Germinal center (tissue), 1 donor: ENCODE measurements at places on chromosomes 6 and 20.

DNA sequence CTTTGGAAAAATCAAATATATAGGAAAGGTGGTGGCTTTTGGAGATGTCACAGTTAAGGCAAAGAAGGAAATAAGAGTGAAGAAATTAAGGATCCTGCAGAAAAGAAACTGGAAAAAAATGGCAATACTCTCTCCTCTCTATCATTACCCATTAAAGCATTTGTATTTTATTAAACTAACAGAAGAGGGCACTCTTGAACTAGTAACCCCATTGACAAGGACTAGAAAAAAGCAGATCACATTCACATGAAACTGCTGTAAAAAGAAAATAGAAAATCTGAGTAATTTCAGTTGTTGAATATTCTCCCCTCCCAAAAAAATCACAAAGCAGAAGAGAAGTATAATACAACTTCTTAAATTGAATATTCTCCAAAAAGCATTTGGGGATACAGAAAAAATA is 104.1 kb upstream of the SLC35B3 start:
- DNase-seq: peak; percentile 5

- no peak for DNase-seq
Measured at GRCh38 chr20:1941226-1941625, 46.0 kb downstream of the SIRPA start.

GRCh38 chr20:47412083-47412482 is 55.6 kb upstream of the ZMYND8 start:
- peak; percentile 71 for DNase-seq

DNA sequence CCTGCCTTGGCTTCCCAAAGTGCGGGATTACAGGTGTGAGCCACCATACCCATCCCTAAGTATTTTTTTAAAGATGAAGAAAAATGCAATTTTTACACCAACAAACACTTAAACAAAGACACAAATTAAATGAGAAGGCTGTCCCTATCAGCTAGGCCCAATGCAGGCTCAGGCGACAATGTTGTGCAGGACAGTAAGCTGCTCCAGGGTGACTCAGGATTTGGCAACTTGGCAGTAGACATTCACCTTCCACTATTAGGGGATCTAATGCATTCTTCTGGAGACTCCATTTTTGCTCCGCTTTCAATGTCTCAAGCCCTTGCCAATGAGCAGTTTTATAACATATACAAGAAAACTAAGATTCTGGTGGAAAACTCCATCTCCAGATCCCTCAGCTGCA is 19.7 kb downstream of the NDRG3 start:
- DNase-seq: no peak

- DNase-seq: no peak
Measured at GRCh38 chr6:135884136-135884535, 32.6 kb downstream of the PDE7B start.

DNA sequence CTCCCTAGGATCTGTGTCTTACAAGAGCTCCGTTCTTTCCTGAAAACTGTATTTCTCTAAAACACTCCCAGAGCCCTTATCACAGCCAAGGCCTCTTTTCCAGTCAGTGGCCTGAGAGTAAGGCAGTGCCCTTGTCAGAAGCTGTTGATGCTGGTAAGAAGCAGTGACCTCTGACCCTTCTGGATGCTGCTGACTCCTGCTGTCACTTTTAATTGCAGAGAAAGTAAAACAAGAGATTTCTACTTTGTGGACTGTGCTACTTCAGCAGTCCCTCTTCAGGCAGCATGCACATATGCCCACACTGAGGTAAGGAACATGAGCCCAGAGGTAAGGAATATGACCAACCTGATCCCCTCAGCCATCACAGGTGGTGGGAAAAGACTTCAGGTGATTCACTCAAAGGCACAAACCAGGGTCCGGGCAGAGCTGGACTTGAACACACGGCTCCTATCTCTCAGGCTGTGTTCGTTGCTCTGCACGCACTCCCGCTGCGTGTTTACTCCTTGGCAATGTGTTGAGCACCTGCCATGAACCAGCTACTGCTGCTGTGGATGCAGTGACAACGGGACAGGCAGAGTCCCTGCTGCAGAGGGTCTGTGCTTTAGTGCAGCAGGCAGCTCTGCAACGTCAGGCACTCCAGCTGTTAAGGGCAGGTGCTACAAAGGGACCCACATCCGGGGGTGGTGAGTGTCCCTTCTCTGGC is 201.9 kb upstream of the CST7 start:
- DNase-seq: no peak

DNA sequence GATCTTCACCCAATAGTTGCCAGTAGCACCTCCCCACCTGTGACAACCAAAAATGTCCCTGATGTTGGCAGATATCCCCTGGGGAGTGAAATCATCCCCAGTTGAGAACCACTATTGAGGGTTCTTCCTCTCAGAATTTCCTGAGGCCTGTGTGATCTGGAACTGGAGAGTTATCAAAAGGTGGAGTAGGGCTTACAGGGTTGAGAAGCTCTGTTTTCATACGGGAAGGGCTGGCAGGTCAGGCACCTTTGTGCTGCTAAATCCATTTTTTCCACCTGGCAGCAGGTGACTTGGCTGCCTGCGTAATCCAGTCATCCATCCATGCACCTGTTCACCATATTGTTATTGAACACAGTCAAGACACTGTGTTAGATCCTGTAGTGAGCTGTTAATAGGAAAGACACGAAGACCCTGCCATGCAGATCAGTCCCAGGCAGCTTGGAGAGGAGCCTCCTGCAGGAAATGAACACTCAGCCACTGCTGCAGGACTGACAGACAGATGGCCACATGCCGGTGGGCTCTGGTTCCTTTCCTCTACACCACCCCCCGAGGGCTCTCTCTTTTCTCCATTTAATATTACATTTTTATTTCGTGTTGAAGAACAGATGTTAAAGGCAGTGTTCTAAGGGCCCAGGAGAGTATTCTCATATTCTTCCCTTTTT is 5.4 kb downstream of the DUSP22 start:
- DNase-seq: no peak

GRCh38 chr6:12315292-12316081 is 25.3 kb downstream of the EDN1 start:
- DNase-seq: no peak

- DNase-seq: no peak
Measured at GRCh38 chr20:37310951-37311350, 21.5 kb downstream of the MANBAL start.

GRCh38 chr6:8006208-8006607 is 58.0 kb downstream of the BLOC1S5 start:
- peak; percentile 57 for DNase-seq

GRCh38 chr6:91081452-91082067 is 494.7 kb upstream of the MAP3K7 start:
- peak; percentile 16 for DNase-seq

DNA sequence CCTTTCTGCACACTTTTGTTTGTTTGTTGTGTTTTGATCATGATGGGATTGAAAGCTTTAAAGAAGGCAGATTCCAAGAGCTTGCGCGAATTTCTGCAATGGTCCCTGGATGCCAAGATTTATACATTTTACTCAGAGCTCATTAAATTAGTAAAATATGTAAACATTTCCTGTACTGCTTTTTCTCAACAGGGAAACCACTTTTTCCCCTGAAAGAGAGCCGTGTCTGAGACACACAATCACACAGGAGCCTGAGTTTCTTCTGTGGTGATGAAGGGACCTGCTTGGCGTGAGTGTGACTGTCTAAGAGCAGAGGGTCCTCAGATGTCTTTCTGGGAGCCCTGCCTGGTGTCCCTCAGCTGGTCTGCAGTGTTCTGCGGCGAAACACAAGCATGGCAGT is 12.1 kb upstream of the TAGAP start:
- no peak for DNase-seq

DNA sequence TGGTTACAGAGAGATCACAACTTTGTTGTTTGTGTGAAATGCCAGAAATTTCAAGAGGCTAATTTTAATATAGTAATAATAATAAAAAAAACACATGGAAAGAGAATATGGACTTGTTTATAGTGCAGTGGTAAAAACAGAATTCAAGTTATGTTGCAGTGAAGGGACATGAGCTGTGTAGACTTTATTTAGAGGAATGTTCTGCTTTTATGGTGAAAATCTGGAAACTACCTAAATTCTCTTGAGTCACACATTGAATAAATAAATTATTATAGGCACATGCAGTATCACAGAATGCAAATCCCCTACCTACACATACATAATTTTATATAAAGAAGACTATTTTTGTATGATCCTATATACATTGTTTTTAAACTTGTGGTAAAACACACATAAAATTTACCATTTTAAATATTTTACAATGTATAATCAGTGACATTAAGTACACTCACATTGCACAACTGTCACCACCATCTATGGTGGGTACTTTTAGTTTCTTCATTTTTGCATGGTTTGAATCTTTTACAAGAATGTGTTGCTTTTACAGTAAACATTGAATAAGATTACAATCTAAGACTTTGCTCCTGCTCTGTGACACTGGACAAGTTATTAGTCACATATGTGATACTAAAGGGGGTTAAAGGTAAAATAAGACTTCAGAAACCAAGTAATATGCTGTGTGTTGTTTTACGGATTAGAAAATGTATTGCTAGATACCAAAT is 107.4 kb downstream of the B3GAT2 start:
- no peak for DNase-seq

DNA sequence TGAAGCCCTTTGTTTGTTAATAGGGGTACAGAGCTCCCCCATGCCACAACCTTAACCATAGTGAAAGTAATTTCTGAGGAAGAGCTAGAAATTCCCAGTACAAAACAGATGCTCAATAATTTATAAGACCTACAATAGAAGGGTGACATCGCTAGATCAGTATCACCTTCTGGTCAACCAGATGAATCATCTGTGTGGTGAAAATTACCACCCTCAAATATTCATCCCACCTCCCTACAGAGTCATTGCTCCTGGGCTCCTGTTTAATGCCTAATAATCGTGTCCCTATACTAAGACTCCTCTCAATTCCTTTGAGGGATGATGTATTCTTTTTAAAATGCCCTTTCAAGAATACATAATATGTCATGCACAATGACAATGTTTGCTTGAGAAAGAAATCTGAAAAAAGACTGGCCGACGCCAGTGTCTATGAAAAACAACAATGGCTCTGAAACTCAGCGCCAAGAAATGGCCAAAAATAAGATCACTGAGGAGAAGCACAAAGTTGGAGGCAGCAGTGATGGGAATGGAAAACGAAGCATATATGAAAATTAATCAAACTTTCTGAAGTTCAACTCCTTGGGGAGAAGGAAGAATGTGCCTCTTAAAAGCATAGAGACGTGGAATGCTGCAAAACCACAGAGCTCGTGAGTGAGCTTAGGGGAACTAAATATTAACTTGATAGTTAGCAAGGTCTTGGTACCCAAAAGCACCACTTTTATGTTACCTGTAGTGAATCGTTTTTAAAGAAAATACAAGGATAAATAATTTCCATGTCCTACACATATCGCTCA is 11.0 kb upstream of the ADGRF5 start:
- no peak for DNase-seq

DNA sequence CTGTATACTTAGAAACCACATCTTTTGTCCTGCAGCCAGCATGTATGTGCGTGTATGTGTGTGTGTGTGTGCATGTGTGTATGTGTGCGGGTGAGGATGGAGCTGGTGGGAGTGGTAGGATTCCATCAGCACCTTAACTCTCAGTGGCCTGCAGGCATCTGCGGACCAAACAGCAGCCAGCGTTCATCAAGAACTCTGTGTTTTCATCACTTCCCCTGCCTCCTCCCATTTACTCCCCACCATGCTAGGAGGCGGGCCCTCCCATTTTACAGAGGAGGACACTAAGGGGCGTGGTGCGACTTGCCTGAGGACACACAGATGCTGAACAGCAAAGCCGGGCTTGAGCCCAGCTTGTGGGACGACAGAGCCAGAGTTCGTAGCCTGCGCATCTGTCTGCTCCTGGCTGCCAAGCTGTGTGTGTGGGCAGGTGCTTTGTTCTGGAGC is 8.9 kb downstream of the VSTM2L start:
- no peak for DNase-seq

DNA sequence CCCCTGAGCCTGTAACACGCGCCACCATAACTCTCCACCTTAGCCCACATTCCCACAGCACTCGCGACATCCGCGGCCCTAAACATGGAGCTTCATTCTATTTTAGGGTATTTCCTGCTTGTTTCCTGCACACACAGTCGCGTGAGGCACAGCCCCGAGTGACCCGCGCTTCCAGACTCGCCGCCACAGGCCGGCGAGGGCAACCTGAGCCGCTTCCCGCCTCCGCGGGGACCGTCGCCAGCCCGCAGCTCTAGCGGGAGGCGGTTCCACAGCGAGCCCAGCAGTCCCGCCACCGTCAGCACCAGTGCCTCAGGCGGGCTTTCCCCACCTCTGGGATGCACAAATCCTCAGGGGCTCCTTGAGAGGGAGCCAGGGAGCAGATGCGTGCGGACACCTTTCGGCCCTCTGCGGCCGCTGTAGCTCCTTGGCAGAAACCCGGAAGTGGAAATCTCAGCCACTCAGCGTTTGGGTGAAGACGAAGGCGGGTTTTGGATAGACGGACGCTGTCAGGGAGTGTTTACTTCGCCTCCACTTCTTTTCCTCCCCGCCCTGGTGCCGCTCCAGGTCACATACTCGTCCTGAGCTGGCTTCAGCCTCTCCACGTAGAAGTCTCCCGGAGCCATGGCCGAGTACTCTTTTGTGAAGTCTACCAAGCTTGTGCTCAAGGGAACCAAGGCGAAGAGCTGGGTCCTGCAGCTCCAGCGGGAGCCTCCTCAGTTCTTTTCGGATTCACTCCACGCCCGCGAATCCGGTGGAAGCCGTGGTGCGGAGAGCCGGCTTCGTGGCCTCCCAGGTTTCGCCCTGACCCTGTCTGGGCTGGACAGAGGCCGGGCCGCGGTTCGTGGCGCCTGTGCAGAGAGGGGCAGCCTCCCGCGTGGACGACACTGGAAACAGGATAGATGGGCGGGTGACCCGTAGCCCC is 2177.4 kb upstream of the DEFB115 start:
- no peak for DNase-seq

GRCh38 chr6:126873791-126874190 is 244.7 kb upstream of the RSPO3 start:
- DNase-seq: no peak

- no peak for DNase-seq
Measured at GRCh38 chr6:140960566-140960965, 1172.2 kb upstream of the GJE1 start.

DNA sequence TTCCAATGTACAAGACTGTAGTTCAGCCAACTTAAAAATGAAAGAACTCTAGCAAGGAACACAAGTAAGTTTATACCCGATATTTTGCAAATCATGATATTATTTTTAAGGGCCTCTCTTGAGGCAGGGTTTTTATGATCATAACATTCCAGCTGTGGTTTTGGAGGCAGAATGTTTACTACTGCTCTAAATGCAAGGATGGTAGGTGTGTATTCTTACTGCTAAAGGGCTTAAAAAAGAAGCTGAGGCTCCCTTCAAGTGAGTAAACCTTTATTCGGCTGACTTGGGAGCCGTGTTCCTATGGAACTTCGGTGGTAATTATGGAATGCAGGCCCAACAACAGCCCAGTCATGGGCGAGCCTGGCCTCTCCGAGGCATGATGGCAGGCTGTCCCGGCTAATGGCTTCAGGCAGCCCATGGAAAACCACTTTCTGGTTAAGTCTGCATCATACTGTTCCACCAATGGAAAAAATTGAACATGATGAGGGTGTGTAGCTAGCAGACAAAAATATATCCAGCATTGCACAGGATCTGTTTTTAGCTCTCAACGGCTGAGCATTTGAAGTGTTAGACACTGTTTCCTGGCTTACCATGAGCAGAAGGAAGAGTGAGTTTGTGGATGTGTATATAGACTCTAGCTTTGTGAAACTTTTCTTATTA is 111.5 kb downstream of the TIAM2 start:
- DNase-seq: no peak
